ENCODE measurements at places on chromosomes 16 and 17. TPM values are rescaled to one million over a fixed set of nuclear protein-coding genes. Genes with fewer than 3 reads are reported as not detected.
A peak's percentile ranks its signal among the peaks of the same experiment; 100 is the strongest.

Gene ZP2
- total RNA-seq: not detected

Gene TCF25
- total RNA-seq: 267 TPM

Gene KRTAP17-1
- not detected for total RNA-seq

Gene C1QTNF1
- 203 TPM for total RNA-seq

Gene PERCC1
- not detected for total RNA-seq

- no peak for DNase-seq
These were observed 11.6 kb downstream of the CLTC start for GRCh38 chr17:59631276-59631675.

- no peak for DNase-seq
These were observed 19.8 kb downstream of the NUBP1 start for GRCh38 chr16:10763456-10763855.

DNA sequence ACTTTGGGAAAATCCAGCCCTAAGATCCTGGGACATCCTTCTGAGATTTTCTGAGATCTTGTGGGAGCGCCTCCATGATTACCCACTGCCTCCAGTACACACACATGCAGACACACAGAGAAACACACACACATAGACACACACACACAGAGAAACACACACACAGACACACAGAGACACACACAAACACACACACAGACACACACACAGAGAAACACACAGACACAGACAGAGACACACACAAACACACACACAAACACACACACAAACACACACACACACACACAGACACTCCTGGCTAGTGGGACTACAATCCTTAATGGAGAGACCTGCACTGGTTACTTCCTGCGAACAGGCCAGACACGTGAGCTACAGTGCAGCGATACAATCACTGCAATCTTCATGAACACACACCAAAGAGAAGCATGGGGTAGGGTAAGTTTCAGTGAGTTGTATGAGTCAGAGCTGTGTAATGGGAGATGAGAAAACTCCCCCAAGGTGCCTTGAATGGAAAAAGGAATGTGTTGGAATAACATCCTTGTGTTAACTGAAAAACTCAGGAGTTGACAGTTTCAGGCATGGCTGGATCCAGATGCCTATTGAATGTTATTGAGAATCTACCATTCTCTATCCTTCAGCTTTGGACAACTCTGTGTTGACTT is 79.5 kb downstream of the SLC6A2 start:
- DNase-seq: peak; percentile 38

GRCh38 chr17:56289321-56289720 is 136.0 kb downstream of the ANKFN1 start:
- DNase-seq: no peak

GRCh38 chr16:23145186-23145585 is 4.1 kb downstream of the USP31 start:
- no peak for DNase-seq

DNA sequence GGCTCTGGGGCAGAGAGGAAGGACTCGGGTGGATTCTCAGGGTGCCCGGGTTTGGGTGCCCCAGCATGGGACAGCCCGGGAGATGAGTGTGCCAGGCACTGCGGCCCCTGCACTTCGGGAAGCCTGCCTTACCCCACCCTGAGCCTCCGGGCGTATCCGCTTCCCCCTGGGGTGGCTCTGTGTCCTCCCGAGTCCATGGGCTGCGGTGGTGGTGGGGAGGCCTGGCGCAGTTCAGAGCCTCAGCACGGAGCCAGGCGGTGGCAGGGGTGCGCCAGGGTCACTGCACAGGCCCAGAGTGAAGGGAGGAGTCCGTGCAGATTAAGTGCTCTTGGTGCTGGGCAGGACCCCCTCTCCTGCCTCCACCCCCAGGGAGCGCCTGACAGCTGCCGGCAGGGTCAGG is 20.7 kb downstream of the MYBBP1A start:
- DNase-seq: no peak

DNA sequence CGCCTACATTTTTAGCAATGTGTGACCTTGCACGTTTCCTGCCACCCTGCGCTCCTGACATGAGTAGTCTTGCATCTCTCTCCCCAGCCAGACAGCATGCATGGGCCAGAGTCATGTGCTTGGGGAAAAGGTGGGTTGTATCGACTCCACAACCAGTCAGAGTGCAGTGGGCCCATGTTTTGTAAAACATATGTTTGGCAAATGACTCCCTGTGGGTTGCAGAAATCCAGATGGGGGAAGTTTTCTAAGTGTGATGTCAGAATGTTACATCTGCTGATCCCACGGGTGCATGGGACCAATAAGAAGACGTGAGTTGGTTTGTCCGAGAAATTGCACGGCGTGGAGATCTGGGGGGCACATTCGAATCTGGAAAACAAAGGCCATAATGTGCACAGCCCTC is 147.1 kb downstream of the FOXL1 start:
- no peak for DNase-seq

All from osteocyte (in vitro differentiated cells).